ENCODE measurements at places on chromosomes 5 and 9.

GRCh38 chr5:1374030-1374678 is 29.3 kb upstream of the CLPTM1L start:
- no peak for DNase-seq

GRCh38 chr9:131728961-131729360 is 10.9 kb downstream of the RAPGEF1 start:
- DNase-seq, result no peak

GRCh38 chr5:139762615-139763170 is 32.9 kb upstream of the PSD2 start:
- DNase-seq, result no peak

DNA sequence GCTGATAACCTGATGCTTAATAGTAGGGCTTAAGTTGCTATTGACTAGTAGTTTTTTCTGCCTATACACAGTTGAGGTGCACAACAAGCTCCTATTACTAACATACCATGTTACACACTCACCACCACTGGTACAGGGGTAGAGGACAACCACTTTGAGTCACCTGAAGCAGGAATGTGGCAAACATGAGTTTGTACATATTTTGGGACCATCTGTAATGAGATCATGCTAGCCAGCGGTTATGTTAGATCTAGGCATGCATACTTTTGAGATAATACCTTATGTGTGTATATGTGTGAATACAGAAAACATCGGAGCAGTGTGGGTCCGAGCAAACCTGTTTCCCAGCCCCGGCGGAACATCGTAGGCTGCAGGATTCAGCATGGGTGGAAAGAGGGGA is 72.8 kb upstream of the NXNL2 start:
- DNase-seq, result no peak

DNA sequence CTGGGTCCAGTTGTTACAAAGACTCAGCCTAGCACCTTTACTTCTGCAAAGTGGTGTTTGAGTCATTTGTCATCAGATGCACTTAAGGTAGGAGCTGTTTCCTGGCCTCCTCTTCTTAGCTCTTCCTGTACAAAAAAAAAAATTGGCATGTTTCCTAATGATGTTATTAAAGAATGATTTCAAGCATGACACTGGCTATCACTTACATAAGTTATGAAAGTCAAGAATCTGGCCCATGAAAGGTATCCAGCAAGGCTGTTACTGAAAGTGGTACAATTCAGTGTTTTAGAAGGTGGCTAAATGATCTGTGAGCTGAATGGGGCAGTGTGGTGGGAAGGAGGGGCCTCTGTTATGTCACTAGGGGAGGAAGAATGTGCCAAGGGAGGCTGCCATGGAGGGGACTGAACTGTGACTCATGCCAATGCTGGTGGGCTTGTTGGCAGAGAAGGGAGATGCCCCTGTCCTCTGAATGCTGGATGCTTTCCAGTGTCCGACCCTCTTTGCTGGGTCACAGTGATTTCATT is 175.1 kb upstream of the MAP1B start:
- DNase-seq, result no peak

DNA sequence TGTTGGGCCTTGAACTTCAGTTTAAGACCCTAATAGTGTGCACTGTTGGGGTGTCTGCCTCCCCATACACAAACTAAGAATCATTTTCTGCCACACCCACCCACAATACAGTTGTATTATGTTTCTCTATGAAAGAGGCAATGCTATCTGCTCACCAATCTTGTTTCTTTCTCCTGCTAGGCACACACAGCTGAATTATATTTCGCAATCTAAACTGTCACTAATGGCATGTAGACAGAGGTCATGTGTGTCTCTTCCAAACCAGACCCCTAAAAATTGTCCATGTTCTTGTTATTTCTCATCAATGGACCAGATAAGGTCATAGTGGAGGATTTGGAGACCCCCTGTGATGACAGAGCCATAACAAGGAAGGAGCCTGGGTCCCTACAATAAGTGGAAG is 57.3 kb downstream of the RIGI start:
- no peak for DNase-seq

Data from suppressor macrophage treated with lipopolysaccharide for 4 hours (primary cell).